NCI-H146 (cell line): ENCODE measurements at places on chromosomes 4 and X.

DNA sequence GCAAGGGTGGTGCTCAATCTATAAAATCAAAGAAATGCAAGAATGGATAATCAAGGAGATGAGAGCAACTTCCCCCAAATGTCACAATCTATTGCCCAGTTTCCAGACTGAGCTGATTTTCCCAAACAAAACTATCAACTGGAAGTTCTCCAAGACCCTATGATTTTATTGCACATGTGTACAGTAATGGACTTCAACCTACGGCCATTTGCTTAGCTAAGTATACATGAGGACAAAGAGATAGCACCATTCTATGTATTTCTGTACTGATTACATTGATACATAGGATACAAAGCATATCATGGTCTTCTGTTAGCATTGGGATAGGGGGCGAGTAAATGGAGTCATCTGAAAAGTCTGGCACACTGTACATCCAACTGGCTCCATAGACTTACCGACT is 407.8 kb downstream of the GABRG1 start:
- no peak for DNase-seq

DNA sequence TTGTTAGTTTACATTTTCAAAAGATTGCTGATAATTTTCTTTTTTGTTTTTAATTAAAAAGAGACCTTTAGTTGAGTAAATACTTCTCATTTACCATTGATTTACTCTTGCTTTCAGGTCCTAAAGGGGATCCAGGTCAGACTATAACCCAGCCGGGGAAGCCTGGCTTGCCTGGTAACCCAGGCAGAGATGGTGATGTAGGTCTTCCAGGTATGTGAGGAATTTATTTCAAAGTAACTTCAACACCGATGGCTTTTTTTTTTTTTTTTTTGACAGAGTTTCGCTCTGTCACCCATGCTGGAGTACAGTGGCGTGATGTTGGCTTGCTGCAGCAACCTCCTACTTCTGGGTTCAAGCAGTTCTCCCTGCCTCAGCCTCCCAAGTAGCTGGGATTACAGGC is 135.1 kb downstream of the IRS4 start:
- no peak for DNase-seq

- DNase-seq = no peak
Observed at GRCh38 chrX:153636716-153637115, 10.3 kb upstream of the DUSP9 start.

DNA sequence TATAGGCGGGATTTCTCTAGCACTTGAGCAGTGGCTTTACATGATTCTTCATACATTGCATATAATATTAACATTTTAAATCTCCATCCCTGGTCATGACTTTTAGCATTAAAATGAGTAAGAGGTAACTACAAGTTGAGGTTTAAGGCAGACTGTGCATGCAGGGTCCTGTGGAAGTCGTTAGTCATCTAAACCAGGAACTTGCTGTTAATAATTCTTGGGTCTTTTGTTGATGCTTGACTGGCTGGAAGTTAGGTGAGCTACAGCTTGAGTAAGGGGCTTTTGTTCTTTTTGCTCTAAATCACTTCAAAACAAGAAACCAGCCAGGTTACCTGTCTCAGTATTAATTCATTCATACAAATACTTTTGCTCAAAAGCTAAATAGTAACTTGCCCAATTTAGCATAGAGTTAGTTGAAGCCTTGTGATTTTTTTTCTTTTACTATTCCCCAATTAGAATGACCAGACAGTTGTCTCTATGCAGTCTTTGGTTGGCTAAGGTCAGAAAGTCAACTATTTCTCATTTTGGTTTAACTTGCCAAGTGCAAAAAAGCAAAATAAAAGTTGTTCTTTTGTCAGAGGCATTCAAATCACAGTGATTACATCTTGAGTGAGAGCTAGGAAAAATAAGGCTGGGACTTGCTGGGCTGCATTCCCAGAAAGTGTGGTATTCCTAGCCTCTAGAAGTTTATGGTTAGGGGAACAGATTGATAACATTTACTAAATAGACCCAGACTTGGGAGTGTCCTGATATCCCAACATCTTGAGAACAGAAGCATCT is 516.9 kb downstream of the PDHA2 start:
- DNase-seq = no peak

DNA sequence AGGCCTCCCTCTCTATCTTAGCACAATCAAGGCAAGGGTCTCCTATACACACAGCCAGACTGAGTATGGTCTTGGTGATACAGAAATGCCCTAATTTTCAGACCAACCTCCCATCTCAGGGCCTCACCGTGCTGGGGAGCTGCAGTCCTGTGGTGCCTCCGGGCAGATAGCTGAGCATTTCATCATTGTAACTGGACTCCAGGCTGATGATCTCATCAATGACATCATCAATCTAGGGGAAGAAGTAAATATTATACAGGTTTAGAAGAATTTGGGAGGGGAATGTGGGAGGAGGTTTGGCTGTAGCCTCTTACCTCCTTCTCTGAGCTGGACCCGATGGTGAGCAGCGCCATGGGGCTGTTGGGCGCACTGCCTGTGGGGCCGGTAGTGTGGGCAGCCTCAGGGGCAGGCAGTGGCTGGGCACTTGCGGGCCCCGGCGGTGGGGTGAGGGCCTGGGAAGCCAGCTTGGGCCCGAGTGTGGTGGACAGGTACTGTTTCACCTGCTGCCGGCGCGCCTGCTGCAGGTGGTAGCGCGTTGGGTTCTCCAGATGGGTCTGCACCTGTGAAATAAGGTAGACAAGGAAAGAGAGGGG is 5.2 kb downstream of the TFE3 start:
- DNase-seq = no peak

GRCh38 chr4:22625311-22625710 is 67.4 kb upstream of the GBA3 start:
- no peak for DNase-seq
